Epithelial cell of alveolus of lung (primary cell): ENCODE measurements at places on chromosomes 2 and 18. TPM values are rescaled to one million over a fixed set of nuclear protein-coding genes. Genes with fewer than 3 reads are reported as not detected.

Gene GMCL1
- 7.0 and 7.9 TPM in 2 replicates for total RNA-seq

Gene CRACDL
- total RNA-seq = 0.13 and 0.24 TPM in 2 replicates

Gene TRMT61B
- 6.9 and 13.7 TPM in 2 replicates for total RNA-seq

Gene KLHL30
- 0.32 TPM in 1 of 2 replicates, not detected in the other for total RNA-seq
